ENCODE measurements at places on chromosomes 5 and 9. TPM values are rescaled to one million over a fixed set of nuclear protein-coding genes. Genes with fewer than 3 reads are reported as not detected.

C5orf34 gene
- total RNA-seq, result 0.56 TPM

DNAJC25 gene
- 5.3 TPM for total RNA-seq

ECM2 gene
- total RNA-seq, result 7.3 TPM

POLR3G gene
- total RNA-seq, result 1.6 TPM

PCDHB3 gene
- total RNA-seq, result 0.83 TPM

OR1J2 gene
- total RNA-seq, result not detected

LHX3 gene
- total RNA-seq, result not detected

TAF1L gene
- not detected for total RNA-seq

GOLGA2 gene
- total RNA-seq, result 91.6 TPM

EIF4E1B gene
- not detected for total RNA-seq

DRD1 gene
- total RNA-seq, result not detected

MELK gene
- total RNA-seq, result 0.24 TPM

TGFBI gene
- total RNA-seq, result 30.4 TPM

NUDT12 gene
- total RNA-seq, result 6.2 TPM

MYMK gene
- total RNA-seq, result not detected

PCDHGA9 gene
- total RNA-seq, result 5.2 TPM

IL9 gene
- total RNA-seq, result not detected

COQ4 gene
- total RNA-seq, result 31.4 TPM

PCDHGB7 gene
- total RNA-seq, result 10.5 TPM

FGD3 gene
- total RNA-seq, result 2.2 TPM

CNTNAP3 gene
- total RNA-seq, result 6.1 TPM

CDC20B gene
- not detected for total RNA-seq

TRIM36 gene
- total RNA-seq, result 2.0 TPM

SPATA31D4 gene
- not detected for total RNA-seq

PCA3 gene
- total RNA-seq, result not detected

SLC4A9 gene
- total RNA-seq, result not detected

TAS2R1 gene
- total RNA-seq, result not detected

SLF1 gene
- 3.5 TPM for total RNA-seq

IGIP gene
- total RNA-seq, result 13.7 TPM

GTF3C5 gene
- total RNA-seq, result 30.5 TPM

CARTPT gene
- not detected for total RNA-seq

LECT2 gene
- total RNA-seq, result not detected

ACTBL2 gene
- total RNA-seq, result 0.12 TPM

KCNMB1 gene
- 0.74 TPM for total RNA-seq

ORM2 gene
- total RNA-seq, result not detected

MED22 gene
- total RNA-seq, result 15.1 TPM

FBXL7 gene
- 18.4 TPM for total RNA-seq

AMBP gene
- not detected for total RNA-seq

BAAT gene
- not detected for total RNA-seq

CDH9 gene
- not detected for total RNA-seq

PURA gene
- 25.1 TPM for total RNA-seq

PCDHB7 gene
- total RNA-seq, result 1.4 TPM

SHOC1 gene
- total RNA-seq, result not detected

CDH6 gene
- total RNA-seq, result 2.2 TPM

KLHL3 gene
- total RNA-seq, result 38.2 TPM

SPATA31E1 gene
- not detected for total RNA-seq

SEMA5A gene
- 14.1 TPM for total RNA-seq

PCDHB14 gene
- total RNA-seq, result 5.1 TPM

ITGA1 gene
- 13.2 TPM for total RNA-seq

WHRN gene
- 8.2 TPM for total RNA-seq
